ENCODE measurements at places on chromosomes 3 and 15. TPM values are rescaled to one million over a fixed set of nuclear protein-coding genes. Genes with fewer than 3 reads are reported as not detected.

GRCh38 chr15:20356911-20357480 is 184.6 kb downstream of the GOLGA6L6 start:
- H3K4me3 ChIP-seq = no peak overlapping the region
- no peaks in the 10 kb centered on the region for H3K27me3 ChIP-seq
- DNase-seq = no peak
- no peaks in the 10 kb centered on the region for H3K36me3 ChIP-seq
- peaks cover 6% of the 10 kb centered on the region for H3K4me1 ChIP-seq

- H3K27me3 ChIP-seq = no peaks in the 10 kb centered on the region
- no peaks in the 10 kb centered on the region for H3K4me1 ChIP-seq
- H3K36me3 ChIP-seq = no peaks in the 10 kb centered on the region
- peak; percentile 21 for DNase-seq
- H3K4me3 ChIP-seq = no peak overlapping the region
Measured at GRCh38 chr15:83810110-83810509, 156.2 kb downstream of the ADAMTSL3 start.

HRH1 gene
- total RNA-seq = 14.8 TPM

KBTBD13 gene
- total RNA-seq = not detected

- H3K4me1 ChIP-seq = no peaks in the 10 kb centered on the region
- no peak overlapping the region for H3K27ac ChIP-seq
- H3K4me3 ChIP-seq = no peak overlapping the region
- no peaks in the 10 kb centered on the region for H3K27me3 ChIP-seq
Measured at GRCh38 chr3:66267031-66267430, 46.2 kb downstream of the SLC25A26 start.

GRCh38 chr3:121414924-121415323 is 130.9 kb downstream of the POLQ start:
- no peak overlapping the region for H3K4me3 ChIP-seq
- no peaks in the 10 kb centered on the region for H3K36me3 ChIP-seq
- no peak for DNase-seq
- no peak overlapping the region for H3K27ac ChIP-seq

DNA sequence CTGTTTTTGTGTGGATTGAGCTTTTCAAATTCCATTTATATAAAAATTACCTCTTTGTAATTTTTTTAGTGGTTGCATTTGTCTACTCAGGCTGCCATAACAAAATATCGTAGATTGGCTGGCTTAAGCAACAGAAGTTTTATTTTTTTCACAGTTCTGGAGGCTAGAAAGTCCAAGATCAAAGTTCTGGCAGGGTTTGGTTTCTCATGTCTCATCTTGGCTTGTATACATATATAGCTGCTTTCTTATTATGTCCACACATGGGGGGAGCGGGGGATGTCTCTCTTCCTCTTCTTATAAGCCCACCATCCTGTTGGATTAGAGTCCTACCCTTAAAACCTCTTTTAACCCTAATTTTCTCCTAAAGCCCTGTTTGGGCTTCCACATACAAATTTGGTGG is 28.5 kb downstream of the MGA start:
- H3K4me1 ChIP-seq = peaks cover 8% of the 10 kb centered on the region
- no peak for DNase-seq
- no peaks in the 10 kb centered on the region for H3K36me3 ChIP-seq
- H3K27ac ChIP-seq = no peak overlapping the region
- H3K4me3 ChIP-seq = no peak overlapping the region

- no peak overlapping the region for H3K4me3 ChIP-seq
- no peaks in the 10 kb centered on the region for H3K36me3 ChIP-seq
- H3K27me3 ChIP-seq = peaks cover 25% of the 10 kb centered on the region
- H3K27ac ChIP-seq = no peak overlapping the region
Measured at GRCh38 chr15:38613085-38613484, 48.5 kb upstream of the RASGRP1 start.

NEK4 gene
- total RNA-seq = 24.6 TPM
